GM04503 (cell line): ENCODE measurements at places on chromosomes 16 and 17.

DNA sequence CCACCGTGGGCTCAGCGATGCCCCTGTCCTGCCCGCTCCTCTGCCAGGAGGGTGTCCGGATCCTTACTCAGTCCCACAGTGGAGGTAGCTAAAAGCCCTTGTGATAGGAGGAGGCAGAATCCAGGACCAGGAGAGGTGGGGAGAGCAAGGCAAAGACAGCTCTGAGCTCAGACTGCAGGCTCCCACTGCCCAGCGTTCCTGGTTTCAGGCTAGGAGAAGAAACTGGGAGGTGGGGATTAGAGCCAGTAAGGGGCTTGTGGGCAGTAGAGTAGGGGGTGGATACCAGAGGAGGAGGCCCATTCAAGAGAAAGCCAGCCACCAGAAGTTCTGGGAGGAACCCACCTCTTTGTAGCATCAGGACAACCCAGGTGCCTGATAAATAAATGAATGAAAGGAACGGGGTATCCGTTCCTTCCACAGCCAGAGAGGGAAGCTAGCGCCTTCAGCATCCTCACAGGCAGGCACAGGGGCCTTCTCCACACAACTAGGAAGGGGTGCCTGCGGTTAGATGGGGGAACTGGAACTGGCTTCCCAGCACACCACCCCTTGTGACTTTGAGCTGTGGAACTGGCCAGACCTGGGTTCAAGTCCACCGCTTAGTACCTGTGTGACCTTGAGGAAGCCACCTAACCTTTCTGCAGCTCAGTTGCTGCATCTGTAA is 2.3 kb downstream of the IL21R start:
- no peak for DNase-seq

DNA sequence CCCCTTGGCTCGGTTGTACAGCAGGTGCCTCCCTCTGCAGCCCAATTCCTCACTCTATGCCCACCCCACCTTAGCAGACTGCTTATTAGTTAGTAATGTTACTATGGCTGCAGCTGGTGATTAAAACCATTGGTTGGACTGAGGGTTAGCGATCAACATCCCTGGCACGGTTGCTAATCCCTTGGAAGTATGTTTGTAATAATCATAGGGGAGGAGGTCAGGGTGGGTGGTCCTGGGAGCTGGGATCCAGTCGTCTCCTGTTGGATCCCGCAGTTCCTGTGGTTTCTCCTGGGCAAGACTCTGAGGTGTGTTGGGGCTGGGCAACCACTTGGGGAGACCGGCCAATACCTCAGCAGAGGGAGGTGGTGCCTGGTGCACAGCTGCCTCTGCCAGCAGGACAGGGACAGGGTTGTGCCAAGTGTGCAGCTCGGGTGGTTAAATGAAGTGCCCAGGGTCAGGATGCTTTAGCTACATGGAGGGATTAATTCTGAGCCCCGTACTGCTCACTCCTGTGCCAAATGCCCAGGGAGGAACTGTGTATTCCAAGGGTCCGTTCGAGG is 38.0 kb downstream of the FZD2 start:
- DNase-seq: no peak

- no peak for DNase-seq
Measured at GRCh38 chr16:57842601-57843000, 40.3 kb upstream of the KIFC3 start.

DNA sequence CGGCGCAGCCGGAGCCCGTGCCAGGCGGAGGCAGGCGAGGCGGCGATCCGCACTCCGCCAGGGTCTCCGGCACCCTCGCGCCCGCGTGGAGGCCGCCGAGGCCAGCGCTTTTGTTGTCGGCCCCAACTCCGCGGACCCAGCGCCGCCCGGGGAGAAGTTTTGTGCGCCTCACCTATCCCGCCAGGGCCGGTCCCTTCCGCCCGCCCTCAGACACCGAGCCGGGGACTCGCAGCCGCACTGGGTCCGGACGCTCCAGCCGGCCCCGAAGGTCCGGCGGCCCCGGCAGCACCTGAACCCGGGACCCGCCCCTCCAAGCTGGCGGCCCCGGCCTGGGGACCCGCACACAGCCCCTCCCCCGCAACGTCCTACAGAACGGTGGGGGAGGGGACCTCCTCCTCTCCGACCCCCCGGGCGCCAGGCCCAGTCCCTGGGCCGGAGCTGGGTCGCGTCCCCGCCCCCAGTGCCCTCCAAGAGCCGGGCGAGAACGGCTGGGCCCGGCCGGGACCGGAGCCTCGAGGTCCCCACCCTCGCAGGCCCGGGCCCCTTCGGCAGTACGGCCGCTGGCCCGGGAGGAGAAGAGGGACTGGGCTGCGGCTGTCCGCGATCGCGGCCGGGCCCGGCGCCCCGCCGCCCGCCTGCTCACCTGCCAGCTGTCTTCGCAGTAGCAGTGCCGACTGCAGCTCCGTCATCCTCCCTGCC is 698 bp downstream of the UBE2G1 start:
- DNase-seq: no peak

GRCh38 chr17:80544655-80545498 is at the start of gene RPTOR:
Gene RPTOR, plus strand, starts transcription at chr17:80544838. Its CDS starts 792 bp downstream, at chr17:80545630.
- DNase-seq: peak; percentile 64

- DNase-seq: no peak
Measured at GRCh38 chr16:17607075-17607509, 136.3 kb upstream of the XYLT1 start.

DNA sequence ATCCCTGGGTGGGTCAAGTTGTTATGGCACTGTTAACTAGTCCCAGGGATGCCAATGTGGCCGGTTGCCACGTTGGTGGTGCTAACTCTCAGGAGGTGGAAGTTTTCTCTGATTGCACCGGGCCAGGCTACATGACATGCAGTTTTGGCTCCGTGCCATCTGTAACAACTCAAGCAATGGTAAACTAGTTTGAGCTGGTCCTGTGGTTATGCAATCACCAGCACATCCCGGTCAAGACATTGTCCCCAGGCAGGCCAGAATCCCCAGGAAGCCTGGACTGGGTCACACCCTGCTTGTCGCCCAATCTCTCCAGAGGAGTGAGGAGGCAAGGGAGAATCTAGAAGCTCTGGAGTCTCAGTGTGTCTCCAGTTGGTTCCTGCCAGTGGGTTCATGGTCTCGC is 10.1 kb upstream of the CCL17 start:
- DNase-seq: no peak

GRCh38 chr17:56833057-56833808 is 487 bp downstream of the C17orf67 start:
- DNase-seq: no peak

DNA sequence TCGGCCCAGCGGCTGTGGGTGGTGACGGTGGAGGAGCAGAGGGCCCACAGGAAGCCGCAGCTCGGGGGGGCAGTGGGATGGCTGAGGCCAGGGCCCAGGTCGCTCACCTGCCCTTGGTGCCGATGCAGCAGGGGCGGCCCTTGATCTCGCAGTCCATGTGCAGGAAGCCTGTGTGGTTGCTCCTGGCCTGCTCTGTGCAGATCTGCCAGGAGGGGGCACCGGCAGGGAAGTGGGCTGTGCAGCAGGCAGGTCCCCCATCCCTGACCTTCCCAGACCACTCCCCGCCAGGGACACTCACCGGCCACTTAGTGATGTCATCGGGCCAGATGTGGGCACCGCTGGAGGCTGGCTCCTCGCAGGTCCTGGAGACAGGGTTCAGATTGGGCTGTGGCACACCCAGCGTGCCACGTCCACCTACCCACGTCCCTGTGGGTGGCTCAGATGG is 6.2 kb downstream of the AANAT start:
- DNase-seq: no peak

DNA sequence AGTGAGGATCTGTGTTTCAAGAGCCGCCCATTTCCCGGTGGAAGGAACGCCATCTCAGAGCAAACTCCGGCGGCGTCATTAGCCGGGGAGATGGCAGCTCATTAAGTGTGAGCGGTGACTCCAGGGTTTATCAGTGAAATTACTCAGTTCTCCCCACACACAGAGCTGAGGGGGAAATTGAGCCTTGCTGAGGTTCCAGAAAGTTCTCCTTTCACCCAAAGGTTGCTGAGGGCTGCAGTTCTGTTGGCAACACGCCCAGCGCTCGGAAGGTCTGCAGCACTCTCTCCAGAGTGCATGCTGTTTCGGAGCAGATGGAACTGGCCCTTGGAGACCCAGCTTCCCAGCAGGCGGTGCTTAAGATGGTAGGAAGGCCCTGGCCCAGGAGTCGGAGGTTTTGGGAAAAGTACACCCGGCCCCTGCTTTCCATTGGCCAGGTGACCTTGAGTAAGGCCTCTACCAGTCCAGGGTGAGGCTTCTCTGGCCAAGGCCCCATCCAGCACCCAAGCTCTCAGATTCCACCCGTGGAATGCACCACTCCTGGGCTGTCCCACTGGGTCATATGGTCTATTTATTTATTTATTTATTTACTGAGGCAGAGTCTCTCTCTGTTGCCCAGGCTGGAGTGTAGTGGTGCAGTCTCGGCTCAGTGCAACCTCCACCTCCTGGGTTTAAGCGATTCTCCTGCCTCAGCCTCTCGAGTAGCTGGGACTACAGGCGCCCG is 167.7 kb upstream of the CIBAR2 start:
- no peak for DNase-seq

- no peak for DNase-seq
Measured at GRCh38 chr16:22633280-22633679, 122.6 kb downstream of the NPIPB5 start.

DNA sequence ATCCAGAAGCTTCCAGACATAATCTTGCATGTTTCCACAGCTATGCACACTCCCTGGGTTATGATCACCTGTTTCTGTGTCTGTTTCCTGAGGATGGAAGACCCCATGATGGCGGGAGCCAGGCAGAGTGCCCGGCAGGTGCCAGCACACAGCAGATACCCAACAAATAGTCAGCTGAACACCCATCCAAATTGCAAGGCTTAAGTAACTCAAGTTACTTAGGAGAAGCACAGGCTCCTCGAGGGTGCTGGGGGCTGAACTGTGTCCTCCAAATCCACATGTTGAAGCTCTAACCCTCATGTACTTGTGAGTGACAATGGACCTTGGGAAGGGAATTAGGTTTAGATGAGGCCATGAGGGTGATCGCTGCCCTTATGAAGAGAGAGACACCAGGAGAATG is 79.5 kb upstream of the DOC2B start:
- no peak for DNase-seq
